Stimulated activated CD8-positive, alpha-beta memory T cell treated with anti-CD3 and anti-CD28 coated beads, Interleukin-15, amount 100 ng/mL, for 48 hours (primary cell): ENCODE measurements at places on chromosomes 2 and 18.

DNA sequence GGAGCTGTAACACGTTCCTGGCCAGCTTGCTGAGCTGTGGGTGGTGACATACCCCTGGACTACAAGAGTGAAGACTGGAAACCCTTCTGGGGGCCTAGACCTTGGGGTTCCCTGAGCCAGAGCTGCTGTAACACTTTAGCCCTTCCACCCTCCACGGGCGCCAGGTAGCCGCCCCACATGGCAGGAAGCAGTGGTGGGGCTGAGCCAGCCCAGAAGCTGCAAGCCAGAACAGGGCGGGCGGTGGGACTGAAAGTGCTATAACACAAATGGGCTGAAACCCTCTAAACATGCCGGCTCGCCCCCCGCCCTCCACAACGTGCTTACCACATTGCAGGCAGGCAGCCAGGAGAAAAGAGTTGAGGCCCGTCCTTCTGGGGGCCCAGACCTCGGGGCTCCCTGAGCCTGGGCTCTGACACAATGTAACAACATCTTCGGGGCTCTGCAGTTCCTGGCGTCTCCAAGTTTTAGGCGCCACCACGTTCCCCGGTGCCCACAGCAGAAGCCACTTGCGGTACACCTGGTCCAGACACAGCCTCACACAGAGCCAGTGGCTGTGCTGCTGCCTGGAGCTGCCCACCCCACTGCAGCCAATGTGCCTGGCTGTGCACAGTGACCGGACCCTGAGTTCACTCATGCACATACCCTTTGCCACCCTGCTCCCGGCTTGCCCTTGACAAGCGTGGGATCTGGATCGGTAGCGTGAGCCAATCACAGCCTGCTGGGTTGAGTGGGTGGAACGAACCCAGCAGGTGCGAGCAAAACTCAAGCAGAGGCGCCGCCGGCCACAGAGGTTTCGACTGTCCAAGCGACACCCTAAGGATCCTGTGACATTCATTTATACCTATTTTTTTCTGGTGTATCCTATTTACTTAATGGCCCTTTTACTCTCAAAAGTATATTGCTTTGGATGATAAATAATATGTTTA is 127.4 kb upstream of the FHL2 start:
- DNase-seq = no peak

- no peak for DNase-seq
Measured at GRCh38 chr2:42076357-42077225, 28.8 kb downstream of the PKDCC start.

DNA sequence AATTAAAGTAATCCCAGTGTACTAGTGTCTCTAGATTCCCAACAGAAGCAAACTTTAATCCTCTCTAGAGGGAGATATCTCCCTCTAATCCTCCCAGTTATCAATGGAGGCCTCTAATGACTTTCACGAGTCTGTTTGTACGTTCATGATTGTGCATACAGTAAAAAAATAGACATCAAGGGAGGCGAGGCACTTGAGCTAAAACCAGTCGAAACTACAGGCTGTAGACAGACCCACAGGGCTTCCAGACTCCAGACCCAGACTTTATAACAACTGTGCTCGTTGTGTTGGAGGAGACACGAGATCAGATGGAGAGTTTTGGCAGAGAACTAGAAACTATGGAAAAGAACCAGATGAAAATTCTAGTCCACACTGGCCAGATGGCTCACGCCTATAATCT is 7.0 kb downstream of the DGKD start:
- no peak for DNase-seq

DNA sequence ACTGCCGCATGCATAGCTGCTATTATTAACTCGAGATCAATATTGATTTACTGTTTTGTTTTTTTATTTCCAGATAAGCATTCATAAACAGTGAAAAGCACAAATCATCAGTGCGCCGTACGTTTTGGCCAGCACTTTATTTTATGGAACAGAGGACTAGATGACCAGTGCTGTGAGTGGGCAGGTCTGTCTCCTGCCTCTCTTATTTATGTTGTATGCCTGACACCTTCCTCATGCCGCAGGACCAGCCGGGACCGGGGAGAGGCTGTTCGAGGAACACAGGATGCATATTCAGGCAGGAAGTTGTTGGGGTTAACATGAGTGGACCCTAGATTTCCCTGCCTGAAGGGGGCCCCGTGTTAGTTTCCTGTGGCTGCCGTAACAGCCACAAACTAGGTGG is 72.6 kb downstream of the AGAP1 start:
- DNase-seq = no peak

GRCh38 chr2:172374318-172375240 is 52.8 kb upstream of the ITGA6 start:
- DNase-seq = no peak

- no peak for DNase-seq
Measured at GRCh38 chr2:27441958-27442919, at the start of gene KRTCAP3. TSS of gene KRTCAP3 (plus strand) at chr2:27442381. CDS start at chr2:27442413, 32 bp downstream.

DNA sequence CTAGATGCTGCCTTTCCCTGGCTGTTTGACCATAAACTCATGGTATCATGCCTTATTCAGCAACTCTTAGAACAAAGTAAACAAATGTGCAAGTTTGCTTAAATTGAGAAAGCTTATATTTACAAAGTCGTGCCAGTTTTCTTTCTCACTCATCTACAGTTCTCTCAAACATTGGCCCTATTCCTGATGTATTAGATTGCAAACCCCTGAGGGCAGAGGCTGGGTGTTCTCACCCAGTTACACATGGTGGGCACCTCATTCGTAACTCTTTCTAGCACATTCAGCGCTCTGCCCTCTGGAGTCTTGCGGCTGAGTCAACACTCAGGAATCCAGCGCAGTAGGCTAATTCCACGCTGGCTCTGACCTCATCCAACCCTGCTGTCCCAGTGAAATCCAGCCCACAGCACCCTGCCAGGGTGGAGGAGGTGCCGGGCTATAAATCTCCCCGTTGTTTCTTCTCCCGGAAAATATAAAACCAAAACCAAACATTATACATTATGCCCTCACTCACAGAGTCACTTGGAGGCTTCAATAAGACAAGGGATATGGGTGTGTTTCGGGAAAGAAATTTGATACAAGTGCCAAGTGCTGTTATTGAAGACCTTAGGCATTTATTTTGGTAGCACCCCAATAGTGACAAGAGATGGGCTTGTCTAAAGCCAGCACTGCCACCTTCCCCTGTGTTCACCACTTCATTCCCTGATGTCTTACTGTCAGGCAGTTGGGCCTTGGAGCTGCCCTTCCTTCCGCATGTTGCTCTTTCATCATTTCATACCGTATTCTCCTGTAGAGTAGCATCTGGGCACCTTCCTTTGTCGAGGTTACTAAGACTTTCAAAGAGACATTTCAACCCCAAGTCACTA is 287.4 kb downstream of the PRKCE start:
- no peak for DNase-seq
